NCI-H2171 treated with DMSO at 0.1 percent for 48 hours (cell line): ENCODE measurements at places on chromosomes 7 and 10.

DNA sequence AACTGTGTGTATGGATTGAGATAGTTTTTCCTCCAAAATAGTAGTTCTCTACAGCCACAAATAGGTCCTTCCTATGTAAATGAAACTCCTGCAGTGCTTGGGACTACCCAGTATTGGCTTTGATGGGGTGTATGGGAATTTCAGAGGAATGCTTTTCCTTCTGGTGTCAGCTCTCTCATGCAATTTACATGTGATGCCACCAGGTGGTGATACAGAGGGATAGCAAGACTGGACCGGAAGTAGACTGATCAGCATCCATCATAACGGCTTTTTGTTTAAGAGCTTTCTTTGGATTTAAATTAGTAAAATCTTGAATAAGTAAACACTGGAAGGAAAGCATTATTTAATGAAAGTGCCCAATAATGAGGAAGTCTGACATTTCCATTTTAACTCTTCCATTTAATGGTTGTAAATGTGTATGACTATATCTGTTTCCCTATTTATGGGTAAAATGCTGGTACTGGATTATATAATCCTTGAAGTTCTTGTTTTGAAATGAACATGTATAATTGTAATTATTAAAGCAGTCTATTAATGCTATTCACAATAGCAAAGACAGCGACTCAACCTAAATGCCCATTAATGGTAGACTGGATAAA, 22.7 kb downstream of the DYNC1I1 start:
- DNase-seq, result peak; percentile 18

GRCh38 chr7:44285561-44285960, 39.8 kb downstream of the CAMK2B start:
- DNase-seq, result no peak

DNA sequence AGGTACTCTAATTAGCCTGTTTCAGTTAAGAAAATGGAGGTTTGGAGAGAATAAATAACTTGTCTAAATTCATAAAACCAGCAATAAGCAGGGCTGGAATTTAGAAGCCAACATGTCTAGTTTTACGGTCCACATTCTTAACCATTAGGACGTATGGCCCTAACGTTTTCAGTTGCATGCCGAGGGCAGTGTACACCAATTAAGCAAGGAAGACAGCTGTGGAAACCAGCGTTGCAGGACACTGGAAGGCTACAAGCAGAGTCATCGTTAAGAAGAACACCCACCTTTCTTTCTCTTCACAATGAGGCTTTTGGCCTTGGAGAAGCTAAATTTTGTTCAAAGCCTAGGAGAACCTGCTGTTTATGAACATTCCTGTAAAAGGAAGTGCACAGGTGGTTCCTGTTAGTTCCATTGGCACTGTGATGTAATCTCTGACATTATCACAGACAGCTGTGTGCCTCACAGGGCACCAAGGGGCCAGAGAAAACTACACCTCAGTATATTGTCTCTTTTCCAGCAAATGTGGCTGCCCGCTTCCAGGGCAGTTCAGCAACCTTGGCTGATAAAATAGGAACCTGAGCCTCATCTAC, 21.0 kb downstream of the MPP7 start:
- no peak for DNase-seq

DNA sequence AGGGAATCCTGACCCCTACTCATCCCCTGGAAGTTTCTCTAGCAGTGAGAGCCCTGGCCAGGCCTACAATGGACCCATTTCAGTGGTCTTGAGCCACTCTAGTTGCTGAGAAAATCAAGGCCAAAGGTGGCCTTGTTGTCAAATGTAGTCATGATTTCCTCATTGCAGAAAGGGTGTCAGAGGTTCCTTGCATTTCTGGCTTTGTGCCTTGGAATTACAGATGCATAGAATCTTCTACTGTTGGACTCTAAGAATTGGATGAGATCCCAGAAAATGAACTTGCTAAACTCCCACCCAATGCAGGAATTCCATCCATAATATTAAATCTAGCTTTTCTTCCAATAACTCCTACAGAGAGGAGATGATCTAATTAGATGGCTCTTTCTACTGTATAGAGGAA, 12.2 kb downstream of the CPA2 start:
- DNase-seq, result no peak

DNA sequence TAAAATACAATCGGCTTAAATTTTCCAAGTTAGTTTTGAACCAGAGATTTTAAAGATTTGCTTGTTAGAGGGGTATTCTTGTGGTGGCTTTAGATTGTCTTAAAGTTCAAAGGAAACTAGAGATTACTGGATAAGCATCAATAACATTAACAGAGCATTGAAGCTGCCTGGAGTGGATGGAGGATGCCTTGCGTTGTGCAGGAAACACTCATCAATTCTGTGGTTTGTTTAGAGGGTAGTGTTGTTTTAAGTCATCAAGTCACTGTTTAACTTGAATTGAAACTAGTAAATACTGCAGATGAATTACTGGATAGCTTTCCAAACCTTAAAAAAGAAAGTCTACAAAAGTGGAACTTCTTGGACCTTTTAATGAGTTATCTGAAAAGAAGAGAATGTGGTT, 218.6 kb downstream of the CELF2 start:
- DNase-seq, result no peak

DNA sequence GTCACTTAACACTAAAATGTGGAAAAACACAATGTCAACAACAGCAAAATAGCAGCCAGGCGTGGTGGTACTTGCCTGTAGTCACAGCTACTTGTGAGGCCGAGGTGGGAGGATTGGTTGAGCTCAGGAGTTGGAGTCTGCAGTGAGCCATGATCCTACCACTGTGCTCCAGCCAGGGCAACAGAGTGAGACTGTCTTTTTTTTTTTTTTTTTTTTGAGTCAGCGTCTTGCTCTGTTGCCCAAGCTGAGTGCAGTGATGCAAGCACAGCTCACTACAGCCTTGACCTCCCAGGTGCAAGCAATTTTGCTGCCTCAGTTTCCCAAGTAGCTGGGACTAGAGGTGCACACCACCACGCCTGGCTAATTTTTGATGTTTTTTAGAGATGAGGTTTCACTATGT, 6.1 kb downstream of the KCTD7 start:
- DNase-seq, result no peak

DNA sequence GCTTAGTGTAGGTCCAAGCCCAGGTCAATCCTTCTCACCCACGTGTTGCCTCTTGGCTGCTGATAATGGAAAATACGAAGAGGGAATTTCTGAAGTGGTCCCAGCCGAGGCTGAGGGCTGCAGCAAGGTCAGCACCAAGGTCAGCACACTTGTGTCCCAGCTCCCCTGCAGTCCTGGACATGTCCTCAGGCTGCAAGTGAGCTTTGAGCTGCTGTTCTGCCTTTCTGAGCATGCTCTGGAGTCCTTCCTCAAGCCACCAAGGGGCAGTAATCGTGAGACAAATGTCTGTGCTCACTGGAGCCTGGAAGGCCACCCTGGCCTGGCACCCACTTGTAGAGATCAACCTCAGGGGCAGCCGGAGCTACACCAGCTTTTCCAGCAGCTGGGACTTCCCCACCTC, 28.3 kb downstream of the DRGX start:
- no peak for DNase-seq

DNA sequence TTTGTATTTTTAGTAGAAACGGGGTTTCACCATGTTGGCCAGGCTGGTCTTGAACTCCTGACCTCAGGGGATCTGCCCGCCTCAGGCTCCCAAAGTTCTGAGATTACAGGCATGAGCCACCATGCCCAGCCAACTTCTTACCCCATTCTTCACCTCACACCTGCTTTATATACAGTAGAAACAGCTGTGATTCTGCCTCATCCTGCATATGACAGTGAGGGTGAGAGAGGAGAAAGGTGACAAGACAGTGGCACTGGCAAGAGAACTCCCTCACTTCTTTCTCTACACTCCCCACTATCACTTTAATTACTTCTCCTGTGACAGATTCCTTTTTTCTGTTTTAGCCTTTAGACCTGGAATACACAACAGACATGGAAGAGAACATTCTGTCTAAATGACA, 61.8 kb upstream of the CAPZA2 start:
- DNase-seq, result no peak

DNA sequence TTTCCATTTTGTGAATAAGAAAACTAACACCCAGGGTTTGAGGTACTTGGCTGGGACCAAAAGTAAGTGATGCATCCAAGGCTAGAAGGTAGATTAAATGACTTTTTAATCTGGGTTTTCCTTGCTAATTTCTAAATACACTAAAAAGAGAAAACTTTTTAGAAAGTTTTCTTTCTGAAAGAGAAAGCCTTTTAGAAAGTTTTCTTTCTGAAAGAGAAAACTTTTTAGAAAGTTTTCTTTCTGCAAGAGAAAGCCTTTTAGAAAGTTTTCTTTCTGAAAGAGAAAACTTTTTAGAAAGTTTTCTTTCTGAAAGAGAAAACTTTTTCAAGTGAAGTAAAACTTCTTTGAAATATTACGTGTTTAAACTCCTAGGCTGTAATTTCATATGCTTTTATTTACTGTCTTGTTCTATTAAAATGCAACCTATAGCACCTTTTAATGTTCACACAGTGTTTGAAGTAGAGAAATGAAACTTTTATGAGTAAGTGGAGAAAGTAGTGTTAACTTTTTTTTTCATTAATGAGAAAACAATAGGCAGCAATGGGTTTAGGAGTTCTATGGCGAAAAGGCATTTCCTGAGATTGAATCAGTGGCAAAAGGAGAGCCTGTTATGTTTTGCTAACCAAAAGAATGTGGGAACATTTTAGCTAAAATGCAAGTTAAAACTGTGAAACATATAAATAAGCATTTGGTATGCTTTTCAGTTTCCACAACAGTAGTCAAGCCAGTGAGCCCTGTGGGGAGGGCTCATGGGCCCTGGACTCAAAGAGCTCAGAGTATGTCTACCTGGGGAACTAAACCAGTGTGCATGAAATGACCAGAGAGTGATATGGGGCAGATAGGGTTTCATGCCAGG, 103.7 kb downstream of the RBM20 start:
- no peak for DNase-seq
